IMR-90 (cell line): ENCODE measurements at places on chromosomes 1 and 21. TPM values are rescaled to one million over a fixed set of nuclear protein-coding genes. Genes with fewer than 3 reads are reported as not detected.

DNA sequence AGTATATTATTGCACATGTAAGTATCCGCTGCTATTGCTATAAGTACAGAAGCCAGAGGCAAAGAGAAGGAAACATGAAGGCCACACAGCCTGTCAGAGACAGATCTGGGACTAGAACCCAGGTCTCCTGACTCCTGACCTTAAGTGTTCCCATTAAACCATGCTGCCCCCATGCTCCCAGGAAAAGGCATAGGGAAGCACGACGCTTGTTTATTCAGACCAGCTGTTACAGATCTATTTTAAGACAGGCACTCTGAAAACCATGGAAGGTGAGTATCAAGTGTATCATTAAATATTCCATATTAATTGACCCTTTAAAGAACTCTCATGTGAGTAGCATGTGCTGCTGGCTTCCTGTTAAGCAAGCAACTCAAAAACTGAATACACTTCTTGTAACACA, 11.4 kb downstream of the VAV3 start:
- no peak for DNase-seq

DNA sequence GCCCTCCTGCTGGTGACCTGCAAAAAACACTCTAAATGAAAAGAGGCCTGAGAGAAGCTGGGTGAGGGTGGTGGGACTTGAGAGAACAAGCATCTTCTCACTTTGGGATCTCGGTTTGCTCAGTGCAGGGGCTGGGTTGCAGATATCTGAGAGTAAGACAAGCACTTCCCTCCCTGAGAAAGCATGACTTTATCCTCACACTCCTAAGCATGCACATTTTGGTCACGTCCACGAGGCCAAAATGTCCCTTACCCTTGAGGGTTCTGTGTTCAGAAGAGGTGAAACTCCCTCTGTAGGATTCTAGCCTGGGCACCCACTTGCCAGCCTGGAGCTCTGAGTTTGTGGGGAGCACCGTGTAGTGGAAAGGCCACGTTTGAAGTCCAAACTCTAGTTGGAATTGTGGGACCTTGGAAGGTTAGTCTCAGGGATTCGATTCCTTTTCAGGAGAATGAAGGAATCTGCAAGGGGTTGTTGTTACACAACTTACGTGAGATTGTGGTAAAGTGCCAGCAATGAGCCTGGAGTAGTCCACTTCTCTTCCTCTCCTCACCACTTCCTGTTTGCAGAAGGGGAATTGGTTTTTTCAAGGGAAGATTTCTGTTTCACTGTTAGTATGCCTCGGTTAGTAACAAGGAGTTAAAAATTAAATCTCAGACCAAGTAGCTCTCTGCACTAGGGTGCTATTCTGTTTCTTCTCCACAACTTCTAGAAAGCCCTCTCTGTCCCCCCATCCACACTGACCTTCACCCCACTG, 3.0 kb downstream of the FCAMR start:
- peak; percentile 29 for DNase-seq

GRCh38 chr1:91884459-91885212, 1.3 kb downstream of the TGFBR3 start:
- peak; percentile 24 for DNase-seq

DNA sequence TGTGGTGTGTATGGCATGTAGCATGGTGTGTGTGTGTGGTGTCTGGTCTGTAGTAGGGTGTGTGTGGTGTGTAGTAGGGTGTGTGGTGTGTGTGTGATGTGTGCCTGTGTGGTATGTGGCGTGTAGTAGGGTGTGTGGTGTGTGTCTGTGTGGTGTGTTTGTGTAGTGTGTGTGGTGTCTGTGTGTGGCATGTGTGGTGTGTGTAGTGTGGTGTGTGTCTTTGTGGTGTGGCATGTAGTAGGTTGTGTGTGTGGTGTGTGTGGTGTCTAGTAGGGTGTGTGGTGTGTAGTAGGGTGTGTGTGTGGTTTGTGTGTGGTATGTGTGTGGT, 85.5 kb downstream of the SYT2 start:
- peak; percentile 10 for DNase-seq

DNA sequence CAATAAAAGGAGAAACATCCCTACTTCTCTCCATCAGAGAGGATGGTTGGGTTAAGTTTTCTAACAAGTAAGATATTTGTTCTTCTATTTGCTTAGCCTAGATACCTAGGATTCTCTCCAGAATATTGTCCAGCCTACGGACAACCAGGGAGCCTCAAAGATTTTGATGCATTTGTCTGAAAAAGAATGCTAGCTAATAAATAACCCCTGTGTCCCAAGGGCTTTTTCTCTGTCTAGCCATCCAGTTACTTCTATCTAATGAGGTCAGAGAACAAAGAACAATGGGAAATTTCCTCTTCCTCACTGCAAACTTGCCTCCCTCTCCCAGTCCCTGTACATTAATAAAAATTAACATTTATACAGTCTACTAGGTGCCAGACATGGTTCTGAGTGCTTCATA, 810 bp downstream of the RGS5 start:
- DNase-seq: no peak

DNA sequence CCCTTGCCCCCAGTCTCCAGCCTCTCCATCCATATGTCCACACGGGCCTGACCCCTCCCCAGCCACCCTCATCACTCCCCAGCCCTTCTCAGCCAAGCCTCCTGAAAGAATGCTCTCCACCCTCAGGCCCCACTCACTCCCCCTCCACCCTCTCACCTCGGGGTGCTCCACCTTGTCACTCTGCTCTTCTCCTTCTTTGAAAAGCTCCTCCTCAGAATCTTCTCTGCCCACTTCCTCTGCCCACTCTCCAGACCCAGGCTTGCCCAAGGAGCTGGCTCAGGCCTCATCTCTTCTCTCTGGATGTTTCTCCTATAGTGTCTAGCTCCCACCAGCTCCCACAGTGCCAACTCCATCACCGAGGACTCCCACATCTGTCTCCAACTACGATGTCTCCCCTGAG, 13.9 kb downstream of the COL8A2 start:
- no peak for DNase-seq

GRCh38 chr1:175665616-175666015, 77.8 kb downstream of the TNR start:
- DNase-seq: no peak

DNA sequence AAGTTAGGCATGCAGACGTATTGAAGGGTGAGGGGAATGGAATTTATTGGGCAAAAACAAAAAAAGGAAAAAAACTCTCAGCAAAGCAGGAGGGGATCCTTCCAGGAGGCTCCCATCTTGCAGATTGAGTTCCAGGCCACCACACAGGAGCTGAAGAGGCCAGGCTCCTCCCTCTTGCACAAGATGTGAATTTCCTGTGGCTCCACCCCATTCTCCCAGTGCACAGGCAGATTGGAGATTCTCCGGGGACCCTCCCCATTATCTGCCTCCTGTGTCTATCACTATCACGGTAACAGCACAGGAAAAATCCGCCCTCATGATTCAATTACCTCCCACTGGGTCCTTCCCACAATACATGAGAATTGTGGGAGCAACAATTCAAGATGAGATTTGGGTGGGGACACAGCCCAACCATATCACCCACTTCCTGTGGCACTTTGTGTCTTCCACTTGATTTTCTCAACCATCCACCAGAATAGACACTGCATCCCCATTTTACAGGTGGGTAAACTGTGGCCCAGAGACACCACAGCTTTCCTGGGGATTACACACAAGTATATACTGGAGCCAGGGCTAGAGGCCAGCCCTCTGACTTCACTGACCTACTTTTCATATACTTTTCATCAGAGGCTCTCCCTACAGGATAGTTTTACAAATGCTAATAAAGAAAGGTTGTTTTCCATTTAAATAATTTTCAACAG, 18.9 kb upstream of the COL6A1 start:
- no peak for DNase-seq

- DNase-seq: peak; percentile 8
Observed at GRCh38 chr1:193799948-193800690, 613.7 kb upstream of the B3GALT2 start.

GRCh38 chr1:61183471-61184039, 101.2 kb downstream of the NFIA start:
- DNase-seq: peak; percentile 36

DNA sequence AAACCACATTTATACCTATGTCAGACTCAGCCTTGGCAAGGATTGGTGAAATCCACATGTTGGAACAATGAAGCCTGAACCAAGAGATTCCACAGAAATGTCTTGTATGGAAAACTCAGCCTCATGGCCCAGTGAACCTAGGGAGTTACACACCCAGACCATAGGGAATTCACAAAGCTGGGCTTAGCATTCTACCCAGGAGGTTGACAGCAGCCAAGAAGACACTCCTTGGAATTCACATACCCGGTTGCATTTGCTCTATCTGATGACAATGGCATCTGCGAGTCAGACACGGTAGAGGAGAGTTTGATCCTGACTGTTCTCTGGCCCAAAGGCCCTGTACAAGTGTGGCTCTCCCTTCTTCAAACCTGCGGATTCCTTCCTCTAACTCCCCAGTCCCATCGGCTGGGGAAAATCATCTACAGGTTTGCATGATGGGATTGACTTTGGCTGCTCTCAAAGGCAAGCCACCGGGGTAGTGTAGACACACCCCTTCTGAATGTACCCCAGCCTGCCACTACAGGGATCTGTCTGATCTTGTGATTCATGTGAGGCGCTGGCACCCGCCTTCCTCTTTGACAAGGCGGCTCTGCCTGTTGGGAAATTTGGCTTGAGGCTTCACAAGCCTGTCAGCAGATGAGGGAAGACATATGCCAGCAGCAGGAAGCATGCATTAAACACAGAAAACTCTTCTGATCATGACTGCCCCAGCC, 297.3 kb upstream of the KAZN start:
- DNase-seq: no peak

DNA sequence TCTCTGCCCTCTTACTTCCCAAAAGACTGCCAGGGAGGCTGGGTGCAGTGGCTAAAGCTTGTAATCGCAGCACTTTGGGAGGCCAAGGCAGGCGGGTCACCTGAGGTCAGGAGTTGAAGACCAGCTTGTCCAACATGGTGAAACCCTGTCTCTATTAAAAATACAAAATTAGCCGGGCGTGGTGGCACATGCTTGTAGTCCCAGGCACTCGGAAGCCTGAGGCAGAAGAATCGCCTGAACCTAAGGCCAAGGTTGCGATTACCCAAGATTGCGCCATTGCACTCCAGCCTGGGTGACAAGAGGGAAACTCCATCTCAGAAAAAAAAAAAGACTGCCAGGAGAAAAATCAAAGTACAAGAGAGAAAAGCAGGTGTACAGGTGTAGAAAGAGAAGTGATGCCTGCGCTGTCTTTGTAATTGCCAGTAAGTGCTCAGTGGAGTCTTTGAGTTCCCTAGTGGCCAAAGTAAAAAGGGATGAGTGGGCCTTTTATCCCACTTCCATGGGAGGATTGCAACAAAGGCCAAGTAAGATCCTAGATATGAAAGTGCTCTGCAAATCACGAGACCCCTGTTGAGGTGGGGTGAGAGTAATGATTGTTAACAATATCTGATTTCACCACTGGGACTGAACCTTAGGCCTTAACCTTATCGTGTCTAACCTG, 94.7 kb upstream of the WNT4 start:
- no peak for DNase-seq

- DNase-seq: no peak
Observed at GRCh38 chr1:160411271-160412027, 11.1 kb downstream of the VANGL2 start.

DNA sequence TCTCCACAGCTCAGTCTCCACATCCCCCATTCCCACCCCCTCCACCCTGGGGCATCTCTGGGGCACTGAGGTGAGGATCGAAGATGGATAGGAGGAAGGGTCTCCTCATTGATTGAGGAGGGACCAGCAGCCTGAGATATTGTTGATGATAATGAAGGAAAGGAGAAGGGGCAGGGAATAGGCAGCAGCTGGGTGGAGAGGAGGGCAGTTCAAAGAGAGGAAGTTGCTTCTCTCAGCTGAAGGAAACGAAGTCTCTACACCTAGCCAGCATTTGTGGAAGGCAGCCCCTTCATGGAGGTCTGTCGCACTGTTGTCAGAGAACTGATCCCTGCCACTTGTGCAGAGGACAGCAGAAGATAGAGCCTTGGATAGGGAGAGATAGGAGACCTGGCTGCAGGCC, 5.7 kb downstream of the KNCN start:
- no peak for DNase-seq

- no peak for DNase-seq
Observed at GRCh38 chr1:4971666-4972065, 317.3 kb downstream of the AJAP1 start.

DNA sequence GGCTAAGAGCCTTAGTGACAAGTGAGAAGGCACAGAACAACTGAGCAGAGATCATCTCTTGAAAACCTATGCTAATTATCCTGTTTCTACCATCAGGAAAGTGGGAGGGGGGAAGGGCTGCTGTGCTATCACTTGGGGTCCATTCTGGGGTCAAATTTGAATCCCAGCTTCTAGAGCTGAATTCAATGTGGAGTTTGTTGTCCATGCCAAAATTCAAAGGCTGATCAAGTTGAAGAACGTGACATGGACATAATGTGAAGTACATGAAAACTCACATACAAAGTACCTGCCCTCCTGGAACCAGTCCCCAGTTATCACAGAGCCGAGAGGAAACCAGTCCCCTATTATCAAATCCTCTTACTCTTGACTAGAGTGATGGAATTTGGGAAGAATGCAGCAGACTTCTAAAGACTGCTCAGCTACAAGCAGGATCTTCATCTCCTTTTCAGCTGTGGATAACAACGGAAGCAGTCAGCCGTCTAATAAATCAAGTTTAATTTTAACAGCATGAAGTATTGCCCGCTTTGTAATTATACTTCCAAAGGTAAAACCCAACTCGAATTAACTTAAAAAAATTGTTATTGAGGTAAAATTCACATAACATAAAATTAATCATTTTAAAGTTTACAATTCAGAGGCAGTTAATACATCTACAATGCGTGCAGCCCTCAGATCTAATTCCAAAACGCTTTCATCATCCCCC, 78.3 kb downstream of the SLC45A1 start:
- peak; percentile 79 for DNase-seq

DNA sequence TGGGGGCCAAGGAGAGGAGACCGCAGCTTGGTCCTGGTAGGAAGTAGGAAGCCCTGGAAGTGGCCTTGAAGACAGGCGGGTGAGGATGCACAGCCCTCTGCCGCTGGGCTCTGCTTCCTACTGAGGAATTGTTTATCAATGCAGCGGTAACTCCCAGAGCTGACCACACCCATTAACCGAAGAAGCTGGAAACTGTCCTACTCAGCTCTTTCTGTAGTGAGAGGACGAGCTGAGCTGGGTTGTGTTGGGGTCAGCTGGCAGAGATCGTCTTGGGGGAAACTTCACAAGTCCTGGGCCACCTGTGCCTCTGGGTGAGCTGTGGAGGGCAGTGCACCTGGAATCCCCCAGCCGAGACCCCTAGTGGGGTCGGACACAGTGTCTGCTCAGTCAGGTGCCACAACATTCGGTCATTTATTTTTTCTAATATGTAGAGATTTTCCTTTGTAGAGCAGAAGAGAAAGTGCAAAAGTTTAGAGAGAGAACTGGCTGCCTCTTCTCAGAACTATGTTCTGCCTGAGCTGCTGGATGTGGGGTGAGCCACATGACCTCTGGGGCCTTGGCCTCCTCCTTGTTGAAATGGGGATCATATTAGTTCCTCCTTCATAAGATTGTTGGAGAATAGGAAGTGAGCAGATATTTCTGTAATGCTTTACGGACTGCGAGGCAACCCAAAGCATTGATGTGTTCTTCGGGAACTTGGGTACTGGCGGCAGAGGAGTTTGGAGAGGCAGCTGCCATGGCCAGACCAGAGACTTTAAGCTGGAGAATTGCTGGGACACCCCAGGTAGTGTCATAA, 3.6 kb downstream of the NECAP2 start:
- no peak for DNase-seq

The C1orf94 gene
- total RNA-seq: not detected in 2 replicates

The OR2G2 gene
- total RNA-seq: not detected in 2 replicates

The SHE gene
- not detected in 2 replicates for total RNA-seq

The BSND gene
- total RNA-seq: not detected in 2 replicates

The HRNR gene
- not detected in 2 replicates for total RNA-seq

The LYPD8 gene
- not detected in 2 replicates for total RNA-seq

The SERINC2 gene
- 2.0 and 3.1 TPM in 2 replicates for total RNA-seq

The KCND3 gene
- total RNA-seq: under 0.01 TPM in 2 replicates

The NEXN gene
- total RNA-seq: 5.2 and 10.3 TPM in 2 replicates

The OLFML2B gene
- total RNA-seq: 0.36 and 0.56 TPM in 2 replicates

The VWA5B1 gene
- total RNA-seq: not detected in 2 replicates

The CD53 gene
- total RNA-seq: not detected in 2 replicates
